Right renal pelvis (tissue), 4 donors: ENCODE measurements at places on chromosomes 3 and 15.

GRCh38 chr3:112763258-112763657 is 83.4 kb downstream of the CD200R1L start:
- no peak for DNase-seq

GRCh38 chr3:127525373-127525772 is 65.2 kb downstream of the TPRA1 start:
- no peak for DNase-seq

- DNase-seq, result no peak
These were observed 70.2 kb downstream of the APBA2 start for GRCh38 chr15:28955993-28956421.

DNA sequence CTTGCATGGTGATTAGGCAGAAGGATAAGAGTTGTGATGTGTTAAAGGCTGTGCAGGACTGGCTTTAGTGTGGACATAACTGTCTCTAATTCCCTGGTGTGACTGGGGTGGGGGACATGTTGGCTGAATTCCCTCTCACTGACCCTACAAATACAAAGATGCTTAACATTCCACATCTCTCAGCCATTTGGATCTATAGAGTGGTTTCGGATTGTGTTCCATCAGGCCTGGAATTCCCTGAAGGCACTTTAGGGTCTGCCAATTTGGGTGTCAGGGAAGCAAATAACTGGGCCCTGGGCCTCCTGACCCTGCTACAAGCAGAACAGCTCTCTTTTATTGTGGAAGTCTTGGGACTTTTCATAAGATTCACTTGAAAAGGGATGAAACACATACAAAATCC is 56.2 kb downstream of the ARHGEF26 start:
- no peak for DNase-seq

GRCh38 chr3:37956723-37957538 is 33.7 kb upstream of the VILL start:
- DNase-seq, result no peak

GRCh38 chr3:180420804-180421203 is 181.2 kb upstream of the TTC14 start:
- DNase-seq, result no peak

- DNase-seq, result no peak
These were observed 111.4 kb downstream of the CMSS1 start for GRCh38 chr3:99928771-99929744.

DNA sequence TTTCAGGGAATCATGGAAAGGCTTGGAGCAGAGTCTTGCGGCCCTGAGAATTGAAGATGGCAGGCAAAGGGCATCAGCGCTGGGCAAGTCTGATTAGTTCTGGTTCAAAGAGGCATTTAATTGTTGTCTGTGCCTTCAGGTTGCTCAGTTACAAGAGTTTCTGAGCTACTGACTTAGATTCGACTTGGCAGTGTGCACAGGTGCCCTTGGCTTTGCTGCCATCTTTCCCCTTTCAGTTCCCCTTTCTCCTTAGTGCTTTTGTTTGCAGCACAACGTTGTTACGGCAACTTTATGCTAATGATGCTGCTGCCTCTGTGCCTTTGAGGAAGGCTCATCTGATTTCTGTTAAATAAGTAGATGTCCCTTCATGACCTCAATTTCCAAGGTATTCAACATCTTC is 12.5 kb downstream of the P2RY14 start:
- no peak for DNase-seq

DNA sequence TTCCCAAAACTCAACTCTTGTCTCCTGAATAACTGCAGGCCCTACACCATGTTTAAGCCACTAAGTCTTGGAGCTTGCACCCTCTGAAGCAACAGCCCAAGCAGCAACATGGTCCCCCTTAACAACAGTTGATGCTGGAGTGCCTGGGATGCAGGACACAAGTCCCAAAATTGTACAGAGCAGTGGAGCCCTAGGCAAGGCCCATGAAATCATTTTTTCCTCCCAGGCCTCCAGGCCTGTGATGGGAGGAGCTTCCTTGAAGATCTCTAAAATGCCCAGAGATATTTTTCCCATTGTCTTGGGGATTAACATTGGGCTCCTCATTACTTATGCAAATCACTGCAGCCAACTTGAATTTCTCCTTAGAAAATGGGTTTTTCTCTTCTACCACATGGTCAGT is 311.9 kb upstream of the EPHA3 start:
- no peak for DNase-seq

GRCh38 chr15:84983294-84983693 is 1.6 kb downstream of the PDE8A start:
- DNase-seq, result no peak

- DNase-seq, result no peak
These were observed 289.3 kb downstream of the EPHB1 start for GRCh38 chr3:135084405-135084804.

DNA sequence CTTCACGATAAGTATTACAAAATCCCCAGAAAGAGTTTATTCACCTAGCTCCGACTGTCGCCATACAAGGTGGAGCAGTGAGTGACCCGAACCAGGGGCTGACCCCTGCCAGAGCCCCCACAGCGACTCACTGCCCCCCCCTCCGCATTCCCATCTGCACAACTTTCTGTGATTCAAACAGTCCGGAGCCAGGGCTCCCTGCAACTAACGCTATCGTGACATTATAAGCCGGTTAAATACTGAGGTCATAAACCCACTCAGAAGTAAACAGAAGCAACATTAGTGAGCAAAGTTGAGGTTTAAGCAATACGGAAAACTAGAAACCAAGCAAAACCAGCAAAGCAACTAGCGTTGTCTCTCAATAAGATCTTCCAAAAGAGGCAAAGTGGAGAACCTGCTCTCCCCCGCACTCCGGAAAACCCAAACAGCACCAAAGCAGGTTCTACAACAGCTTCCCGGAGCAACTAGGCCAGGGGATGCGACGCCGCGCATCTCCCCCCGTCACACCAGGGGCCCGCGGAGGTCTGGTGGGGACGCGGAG is 642 bp downstream of the SCAP start:
- DNase-seq, result peak; percentile 42

- no peak for DNase-seq
These were observed 605.8 kb upstream of the DPPA4 start for GRCh38 chr3:109943181-109943580.

GRCh38 chr3:152650177-152650576 is 184.8 kb upstream of the P2RY1 start:
- DNase-seq, result no peak

DNA sequence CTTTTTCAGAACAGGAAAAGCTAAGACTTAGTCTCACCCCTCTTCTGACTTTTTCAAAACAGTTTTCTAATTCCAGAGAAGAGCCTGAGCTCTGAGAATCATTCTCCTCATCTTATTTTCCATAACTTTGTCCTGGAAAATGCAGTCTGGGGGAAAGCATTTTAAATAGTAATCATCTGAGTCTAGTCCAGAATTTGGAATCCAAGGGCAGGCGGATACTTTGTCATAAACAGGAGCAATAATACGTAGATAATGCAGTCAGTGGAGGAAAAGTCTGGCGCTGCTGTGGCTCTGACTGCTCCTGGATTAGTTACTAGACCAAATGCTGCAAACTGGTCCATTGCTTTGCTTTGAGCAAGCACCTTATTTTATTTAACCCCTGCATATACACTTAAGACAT is 285.0 kb downstream of the THSD4 start:
- no peak for DNase-seq

DNA sequence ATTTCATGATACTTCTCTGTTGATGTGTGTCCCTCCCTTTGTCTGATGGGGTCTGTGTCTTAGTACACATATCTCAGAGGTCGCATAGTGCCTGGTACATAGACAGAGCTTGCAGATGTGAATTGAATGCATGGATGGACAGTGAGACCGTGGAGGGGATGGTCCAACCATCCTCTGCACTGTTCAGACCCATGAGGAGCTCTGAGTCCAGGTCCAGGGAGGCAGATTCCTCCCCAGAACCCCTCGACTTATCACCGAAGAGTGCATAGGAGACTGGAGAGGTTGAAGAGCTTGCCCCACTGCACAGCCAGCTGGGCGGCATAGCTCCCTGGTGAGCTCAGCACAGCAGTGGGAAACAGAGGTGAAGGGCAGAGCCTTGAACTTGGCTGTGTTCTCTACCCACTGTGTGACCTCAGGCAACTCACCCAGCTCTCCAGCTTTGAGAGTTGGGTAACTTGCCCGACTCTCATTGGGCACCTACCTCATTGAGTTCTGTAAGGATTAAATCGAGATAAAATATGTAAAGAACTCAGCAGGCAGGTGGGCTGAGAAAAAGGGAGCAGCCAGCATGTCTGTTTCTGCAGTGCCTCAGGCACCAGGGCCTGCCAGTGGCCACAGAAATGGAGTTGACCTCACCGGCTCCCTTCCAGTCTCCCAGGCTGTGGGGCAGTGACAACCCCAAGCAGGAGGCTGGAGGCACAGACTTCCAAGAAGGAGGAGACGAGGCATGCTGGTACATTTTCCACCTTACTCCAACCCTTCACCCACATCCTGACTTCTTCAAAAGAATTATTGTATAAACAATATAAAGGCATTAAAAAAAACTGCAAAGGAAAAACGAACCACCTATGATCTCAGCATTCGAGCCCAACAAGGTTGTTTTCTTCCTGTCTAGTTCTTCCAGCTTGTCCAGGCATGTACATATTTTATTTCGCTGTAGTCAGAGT is 54.1 kb upstream of the TFRC start:
- DNase-seq, result no peak

- peak; percentile 47 for DNase-seq
These were observed 12.4 kb downstream of the GLYCTK start for GRCh38 chr3:52299879-52300611.

- DNase-seq, result no peak
These were observed 70.5 kb downstream of the GABRB3 start for GRCh38 chr15:26702381-26702780.

DNA sequence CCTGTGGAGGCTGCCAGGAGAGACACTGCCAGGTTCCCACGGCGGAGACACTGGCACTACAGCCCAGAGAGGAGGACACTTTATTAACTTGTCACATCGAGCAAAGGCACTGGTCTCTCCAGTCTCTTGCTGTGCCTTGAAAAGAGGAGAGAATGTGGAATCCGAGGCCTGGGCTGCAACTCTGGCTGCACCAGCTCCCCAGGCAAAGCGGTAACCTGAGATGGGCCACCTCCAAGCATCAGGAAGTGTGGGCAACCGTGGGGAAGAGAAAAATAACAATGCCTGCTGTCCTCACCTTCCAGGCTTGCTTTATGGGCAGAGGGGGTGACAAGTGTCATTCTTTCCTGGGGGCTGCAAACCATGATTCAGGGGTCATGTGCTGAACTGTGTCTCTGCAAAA is 91.6 kb upstream of the RGMA start:
- DNase-seq, result no peak

DNA sequence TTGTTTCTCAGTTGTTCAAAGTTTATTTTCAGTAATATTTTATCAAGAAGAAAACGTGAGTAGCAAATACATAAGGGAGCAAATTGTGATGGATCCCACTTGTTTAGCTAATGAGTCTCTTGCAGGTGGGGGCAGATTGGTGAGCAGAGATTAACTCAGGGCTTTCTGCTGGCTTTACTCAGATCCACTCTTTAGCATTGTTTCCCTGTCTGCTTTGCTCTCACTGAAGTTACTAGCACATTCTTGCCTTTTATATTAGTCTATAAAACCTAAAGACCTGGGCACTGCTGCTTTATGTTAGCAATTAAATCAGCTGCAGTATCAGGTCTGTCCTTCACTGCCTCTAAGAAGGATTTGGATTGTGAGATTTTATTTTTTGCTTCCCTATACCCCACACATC is 71.5 kb downstream of the STAC start:
- DNase-seq, result no peak

DNA sequence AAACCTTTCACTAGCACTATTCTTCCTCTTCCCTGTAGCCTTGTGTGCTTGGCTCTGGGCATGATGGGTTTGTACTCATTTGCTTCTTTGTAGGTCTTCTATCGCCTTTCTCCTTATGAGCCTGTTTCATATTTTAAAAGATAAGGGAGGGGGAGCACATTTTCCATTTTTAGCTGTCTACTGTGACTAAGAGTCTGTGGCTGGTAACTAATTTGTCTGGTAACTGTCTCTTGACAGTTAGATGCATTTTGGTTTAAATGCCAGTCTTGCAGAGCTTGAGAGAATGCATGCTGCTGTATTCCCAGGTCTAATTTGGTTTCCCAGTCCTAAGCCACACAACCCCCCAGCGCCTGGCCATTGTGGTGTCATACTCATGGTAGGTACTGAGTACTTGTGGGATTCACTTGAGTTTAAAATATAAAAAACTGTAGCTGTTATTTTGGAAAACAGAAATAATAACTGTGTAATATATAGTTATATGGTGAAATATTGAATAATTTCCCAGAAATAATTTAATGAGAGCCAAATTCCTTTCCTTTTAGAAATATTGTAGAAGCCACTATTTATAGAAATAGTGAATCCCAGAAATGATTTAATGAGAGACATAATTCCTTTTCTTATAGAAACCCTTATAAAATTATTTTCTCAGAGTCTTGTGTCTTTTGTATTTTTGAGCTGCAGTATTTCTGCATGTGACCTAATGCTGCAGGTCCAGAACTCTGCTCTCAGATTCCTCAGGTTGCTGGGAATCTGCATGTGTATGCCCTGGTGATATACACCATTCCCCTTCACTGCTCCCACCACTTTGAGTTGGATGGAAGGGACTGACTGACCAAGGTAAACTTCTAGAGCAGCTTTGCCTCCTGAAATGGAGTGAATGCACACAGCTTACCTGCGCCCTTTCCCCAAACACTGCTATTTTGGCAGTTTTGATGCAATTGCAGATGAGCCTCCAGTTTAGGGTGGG is 13.9 kb upstream of the GPR171 start:
- DNase-seq, result no peak

DNA sequence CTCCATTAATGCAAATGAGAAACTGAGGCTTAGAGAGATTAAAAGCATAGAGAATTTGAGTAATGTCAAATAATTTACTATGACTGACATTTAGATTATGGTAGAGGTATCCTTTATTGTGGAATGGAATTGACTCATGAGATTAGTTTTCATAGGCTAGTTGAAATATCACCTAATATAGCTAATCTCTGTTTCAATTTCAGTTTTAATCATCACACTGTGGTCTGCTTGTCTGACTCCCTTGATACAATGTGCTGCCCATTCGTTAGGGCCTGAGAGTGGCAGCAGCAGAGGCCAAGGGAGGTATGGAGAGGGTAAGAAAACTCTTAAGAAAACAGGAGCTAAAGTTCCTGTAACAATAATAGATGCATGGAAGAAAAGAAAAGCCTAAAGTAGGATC is 13.2 kb upstream of the ZBTB20 start:
- no peak for DNase-seq

- DNase-seq, result no peak
These were observed 41.4 kb upstream of the INSYN1 start for GRCh38 chr15:73794443-73795133.

DNA sequence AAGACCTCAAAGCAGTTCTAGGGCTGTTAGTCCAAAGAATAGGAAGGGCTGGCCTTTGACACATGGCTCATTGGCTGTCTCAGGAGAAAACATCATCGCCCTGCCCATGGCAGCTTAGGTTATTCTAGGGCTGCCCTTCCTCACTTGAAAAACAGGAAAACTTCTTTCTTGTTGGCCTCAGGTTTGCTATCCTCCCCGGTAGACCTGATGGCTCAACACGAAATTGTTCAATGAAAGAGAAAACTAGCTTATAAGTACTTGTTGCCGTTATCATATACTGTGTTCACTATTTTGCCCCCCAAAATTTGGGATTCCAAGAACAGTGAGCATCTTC is 602 bp upstream of the SLTM start:
- no peak for DNase-seq

GRCh38 chr15:69612112-69612511 is 159.5 kb downstream of the RPLP1 start:
- no peak for DNase-seq
